ENCODE measurements at places on chromosomes 6 and 20.

DNA sequence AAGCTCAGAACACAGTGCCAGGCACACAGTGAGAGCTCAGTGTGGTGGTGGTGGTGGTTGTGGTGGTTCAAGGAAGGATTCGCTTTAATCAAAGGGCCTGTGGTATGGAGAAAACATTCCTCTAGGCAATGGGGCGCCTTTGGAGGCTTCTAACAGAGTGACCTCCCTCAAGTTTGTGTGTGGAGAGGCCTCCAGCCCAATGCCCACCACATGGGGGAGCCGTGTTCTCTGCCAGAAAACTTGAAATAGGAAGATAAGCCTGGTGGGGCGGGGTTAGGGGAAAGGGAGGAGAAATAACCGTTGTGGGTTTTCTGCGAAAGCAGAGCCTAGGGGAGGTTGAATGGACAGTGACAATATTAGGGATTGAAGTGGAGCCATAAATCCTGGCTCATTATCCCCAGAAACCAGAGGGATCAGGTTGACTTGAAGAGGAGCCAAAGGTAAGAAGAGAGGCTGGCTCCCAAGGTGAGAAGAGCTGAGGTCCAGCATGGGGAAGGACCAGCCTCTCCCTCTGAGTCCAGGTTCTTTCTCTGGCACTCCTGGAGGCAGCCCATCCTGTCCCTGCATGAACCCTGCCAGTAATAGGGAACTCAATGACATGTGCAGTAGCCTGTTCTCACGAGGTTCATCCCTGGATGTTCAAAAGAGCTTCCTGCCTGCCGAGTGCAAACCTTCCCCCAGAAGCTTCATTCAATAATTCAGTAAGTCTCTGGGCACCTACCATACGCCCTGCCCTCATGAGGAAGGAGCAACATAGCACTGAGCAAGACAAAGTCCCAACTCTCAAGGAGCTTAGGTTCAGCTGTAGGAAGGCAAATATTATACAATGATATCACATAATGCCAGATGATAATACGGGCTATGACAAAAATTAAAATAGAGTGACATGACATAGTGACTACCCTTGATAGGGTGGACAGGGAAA, 51.4 kb downstream of the TGM2 start:
- no peak for DNase-seq

GRCh38 chr6:112781241-112781640, 434.1 kb downstream of the RFPL4B start:
- DNase-seq = no peak

DNA sequence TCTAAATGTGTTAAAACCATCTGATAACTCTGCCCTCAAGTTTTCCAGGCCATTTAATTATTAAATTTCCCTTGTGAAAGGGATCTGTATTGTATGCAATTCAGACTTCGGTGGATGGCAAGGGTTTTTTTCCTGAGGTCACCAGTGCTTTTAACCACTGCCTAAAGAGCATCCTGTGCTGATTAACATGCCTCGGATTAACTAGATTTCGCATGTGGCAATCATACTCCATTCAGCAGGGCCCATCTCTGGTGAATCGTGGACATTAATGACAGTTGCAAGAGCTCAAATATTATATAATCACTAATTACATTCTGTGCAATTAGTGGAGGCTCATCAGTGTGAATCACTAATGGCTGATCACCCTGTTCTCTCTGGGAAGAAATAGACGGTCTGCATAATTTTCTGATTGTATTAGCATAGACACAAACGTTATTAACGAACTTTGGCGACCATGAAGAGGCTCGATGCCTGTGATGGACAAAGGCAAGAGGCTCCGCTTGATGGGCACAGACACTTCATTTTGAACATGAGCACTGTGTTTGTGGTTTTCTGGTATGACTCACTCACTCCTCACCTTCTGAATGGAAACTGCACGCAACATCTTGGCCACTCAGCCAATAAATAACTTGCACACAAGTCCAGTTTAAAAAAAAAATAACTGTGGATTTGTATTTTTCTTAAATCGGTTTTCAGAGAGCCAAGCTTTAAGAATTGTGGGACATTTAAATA, 31.4 kb downstream of the LINC00237 start:
- DNase-seq = no peak

- DNase-seq = no peak
These were observed 252.5 kb downstream of the LRFN2 start for GRCh38 chr6:40334496-40335270.

DNA sequence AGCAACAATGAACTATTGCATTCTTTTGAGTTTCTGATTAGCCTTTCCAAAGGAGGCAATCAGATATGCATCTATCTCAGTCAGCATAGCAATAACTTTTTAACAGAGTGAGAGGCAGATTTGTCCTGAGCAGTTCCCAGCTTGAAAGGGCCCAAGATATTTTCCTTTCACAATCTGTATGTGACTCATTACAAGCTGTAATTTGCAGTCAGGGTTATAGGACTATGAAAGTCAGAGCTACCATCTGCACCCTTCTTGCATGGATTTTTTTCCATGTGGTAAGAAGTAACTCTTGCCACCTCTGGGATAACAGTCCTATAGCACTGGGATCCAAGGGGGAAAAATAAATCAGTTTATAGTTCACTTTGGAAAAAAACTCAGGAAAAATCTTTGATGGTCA, 318.2 kb upstream of the RGS17 start:
- DNase-seq = no peak

- no peak for DNase-seq
These were observed 764.8 kb upstream of the ADGRB3 start for GRCh38 chr6:67870321-67870720.

- no peak for DNase-seq
These were observed 17.4 kb upstream of the PLCB4 start for GRCh38 chr20:9051508-9051907.

DNA sequence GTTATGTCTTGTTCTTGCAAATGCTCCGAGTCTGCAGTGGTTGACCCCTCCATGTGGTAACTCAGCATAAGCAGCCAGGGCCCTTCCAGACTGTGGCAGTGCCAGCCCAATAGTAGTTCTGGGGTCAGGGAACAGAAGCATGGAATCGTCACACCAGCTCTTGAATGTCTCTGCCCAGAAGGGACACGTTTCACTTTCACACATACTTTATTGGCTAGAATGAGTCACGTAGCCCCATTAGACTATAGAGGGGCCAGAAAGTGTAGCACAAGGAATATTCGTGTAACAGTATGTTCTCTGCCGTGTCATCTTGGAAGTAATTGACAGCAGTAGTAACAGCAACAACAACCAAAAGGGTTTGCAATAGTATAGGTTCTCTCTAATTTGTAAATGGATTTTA, 254.7 kb downstream of the FARS2 start:
- no peak for DNase-seq

DNA sequence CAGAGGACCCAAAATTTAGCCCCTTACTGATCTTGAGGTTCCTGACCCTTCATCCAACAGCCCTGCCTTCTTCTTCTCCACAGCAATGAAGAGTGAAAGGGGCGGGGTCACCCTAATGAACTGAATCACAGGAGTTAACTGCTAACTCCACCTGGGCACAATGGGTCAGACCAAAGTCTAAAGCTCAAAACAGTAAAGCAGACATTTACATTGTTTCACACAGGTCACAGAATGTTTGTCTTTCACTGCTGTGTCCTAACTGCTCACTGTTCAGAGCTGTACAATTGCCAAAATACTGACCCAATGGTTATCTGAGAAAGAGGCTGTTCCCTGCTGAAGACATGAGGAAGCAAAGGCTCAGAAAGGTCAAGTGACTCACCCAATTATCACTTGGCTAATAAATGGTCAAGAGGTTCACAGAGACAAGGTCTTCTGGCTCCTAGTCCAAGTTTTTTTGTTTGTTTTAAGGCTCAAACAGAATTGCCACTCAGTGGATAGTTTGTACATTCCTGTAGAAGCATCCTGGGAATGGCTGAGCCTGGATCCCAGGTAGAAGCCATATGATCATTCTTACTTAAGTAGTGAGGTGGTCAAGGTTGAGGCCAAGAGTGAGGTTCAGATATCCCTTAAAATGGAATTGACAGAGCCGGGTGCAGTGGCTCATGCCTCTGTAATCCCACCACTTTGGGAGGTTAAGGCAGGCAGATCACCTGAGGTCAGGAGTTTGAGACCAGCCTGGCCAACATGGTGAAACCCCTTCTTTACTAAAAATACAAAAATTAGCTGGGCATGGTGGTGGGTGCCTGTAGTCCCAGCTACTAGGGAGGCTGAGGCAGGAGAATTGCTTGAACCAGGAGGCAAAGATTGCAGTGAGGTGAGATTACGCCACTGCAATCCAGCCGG, 35.1 kb upstream of the FAM83C start:
- no peak for DNase-seq

DNA sequence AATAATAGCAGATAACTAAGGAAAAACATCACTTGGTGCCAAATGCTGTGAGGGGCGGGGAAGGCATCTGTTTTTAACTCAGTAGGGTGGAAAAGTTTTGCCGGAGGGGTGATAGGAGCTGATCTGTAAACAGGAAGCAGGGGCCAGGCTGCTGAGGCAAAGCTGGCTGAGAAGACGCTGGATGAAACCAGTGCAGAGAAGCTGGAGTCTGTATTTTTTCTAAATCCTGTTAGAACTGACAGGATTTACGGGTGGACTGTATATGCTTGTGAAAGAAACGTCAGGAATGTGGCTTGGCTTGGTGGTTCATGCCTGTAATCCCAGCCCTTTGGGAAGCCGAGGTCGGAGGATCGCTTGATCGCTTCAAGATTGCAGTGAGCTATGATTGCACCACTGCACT, 5.6 kb downstream of the PCMTD2 start:
- no peak for DNase-seq

DNA sequence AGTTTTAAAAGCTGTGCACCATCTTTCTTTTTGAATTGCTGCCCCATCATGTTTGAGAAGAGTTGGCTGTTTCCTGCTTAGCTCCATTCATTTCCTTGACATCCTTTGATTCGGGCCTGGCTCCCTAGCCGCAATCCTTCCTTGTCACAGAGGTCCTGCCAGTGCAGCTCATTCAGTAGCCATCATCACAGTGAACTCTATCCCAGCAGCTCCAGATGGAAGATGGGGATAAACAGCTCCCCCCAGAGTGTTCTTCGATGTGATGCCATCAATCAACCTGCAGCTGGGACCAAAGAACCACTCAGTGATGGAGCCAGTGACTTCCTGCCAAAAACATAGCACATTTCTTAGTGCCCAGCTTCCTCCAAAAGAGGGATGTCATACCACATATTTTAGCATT, 158.8 kb downstream of the FRK start:
- no peak for DNase-seq

- no peak for DNase-seq
These were observed 108.1 kb downstream of the PCSK2 start for GRCh38 chr20:17334932-17335331.

GRCh38 chr20:57332105-57333089, 2.8 kb downstream of the SPO11 start:
- DNase-seq = no peak

DNA sequence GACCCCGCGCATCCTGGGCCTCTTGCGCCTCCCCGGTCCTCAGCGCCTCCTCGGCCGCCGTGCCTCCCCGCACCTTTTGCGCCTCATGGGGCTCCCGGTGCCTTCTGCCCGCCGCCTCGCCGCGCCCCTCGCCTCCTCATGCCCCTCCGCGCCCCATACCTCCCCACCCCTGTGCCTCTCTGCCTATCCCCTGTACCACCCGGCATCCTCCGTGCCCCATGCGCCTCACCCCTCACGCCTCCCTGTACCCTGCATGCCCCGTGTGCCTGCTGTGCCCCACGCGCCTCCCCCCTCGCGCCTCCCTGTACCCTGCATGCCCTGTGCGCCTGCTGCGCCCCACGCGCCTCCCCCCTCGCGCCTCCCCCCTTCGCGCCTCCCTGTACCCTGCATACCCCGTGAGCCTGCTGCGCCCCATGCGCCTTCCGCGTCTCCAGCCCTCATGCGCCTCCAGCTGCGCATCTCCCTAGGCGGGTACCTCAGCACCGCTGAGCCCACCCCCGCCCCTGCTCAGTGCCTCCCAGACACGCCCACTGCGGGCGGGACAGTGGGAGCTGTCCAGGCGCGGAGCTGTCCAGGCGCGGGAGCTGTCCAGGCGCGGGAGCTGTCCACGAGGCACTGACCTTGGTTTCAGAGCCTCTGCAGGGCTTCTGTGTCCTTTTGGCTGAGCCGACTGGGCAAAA, 37.1 kb downstream of the IGF2R start:
- DNase-seq = no peak

- no peak for DNase-seq
These were observed 496 bp downstream of the TMEM242 start for GRCh38 chr6:157322792-157323254.

DNA sequence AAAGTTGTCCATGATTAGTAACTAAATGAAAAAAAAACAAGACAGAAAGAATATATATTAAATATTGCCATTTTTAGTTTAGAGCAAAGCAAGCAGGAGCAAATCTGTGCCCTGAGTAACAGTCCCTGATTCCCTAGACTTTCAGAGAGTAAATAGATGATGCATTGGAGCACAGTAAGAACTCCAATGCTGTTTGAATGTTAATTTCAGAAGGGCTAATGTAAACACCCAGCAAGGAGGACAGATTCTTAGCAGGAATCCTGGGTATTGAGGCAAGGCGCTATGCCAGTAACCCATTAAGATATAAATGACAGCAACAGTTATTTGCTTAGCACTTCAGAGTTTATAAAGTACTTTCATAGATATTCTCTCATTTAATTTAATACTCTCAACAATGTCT, 15.6 kb upstream of the NRSN1 start:
- no peak for DNase-seq

- no peak for DNase-seq
These were observed 300.4 kb downstream of the C6orf118 start for GRCh38 chr6:165008971-165009370.

GRCh38 chr6:150409576-150410066, 40.8 kb downstream of the IYD start:
- DNase-seq = no peak

DNA sequence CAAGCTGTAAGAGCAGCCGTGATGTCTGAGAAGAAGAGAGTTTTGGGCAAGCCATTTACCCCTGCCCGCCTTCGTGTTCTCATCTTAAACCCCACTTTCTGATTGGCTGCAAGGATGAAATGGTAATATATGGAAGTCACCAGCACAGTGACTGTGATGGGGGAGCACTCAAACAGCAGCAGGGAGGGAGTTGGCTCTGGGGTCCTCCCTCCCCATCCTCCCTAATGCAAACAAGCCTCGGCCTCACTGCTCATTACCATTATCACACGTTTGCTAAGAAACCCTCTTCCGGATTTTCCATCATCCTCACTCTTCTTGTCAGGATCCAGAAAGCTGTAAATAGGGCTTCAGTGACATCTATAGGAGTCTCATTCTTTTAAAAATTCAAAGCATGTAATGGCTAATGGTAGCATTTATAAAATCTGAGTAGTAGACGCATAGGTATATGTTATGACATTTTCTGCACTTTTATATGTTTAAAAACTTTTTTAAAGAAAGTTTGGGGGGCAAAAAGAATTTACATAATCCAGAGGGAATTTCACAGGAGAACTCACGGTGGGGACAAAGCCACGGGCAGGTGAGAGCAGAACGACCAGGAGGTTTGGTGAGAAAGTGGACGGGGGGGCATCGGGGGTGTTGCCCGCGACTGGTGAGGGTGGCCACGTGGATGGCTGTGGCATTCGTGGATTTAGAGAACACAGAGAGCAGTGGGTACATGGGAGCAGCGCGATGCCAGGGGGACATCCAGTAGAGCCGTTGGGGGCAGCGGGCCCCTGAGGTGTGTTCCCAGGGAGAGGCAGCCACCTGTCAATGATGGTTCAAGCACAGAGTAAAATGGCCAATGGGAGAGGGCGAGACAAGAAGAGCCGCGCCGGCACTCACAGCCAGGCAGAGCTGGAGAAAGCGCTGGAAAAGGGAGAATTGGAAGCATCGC, 29.6 kb downstream of the SUMO4 start:
- no peak for DNase-seq

Measured in central memory CD8-positive, alpha-beta T cell (primary cell).